ENCODE measurements at places on chromosomes 5 and 9.

GRCh38 chr9:8244505-8245092 is 445.0 kb upstream of the DMAC1 start:
- no peak for DNase-seq

DNA sequence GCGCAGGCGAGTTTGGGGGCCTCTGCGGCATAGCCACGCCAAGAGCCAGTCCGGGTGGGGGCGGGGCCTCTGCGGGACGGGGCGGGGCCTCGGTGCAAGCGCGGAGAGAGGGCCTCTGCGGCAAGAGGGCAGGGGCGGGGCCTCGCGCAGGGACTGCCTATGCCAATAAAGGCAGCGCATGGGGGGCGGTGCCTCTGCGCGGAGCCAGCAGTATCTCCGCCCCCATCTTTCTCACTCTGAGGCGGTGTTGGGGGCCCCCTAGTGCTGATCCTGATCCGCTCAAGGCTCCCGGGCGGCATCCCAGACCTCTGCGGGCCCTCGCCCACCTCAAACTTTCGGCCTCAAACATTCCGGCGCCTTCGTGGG is 9.2 kb upstream of the GPRIN1 start:
- DNase-seq: peak; percentile 97

- DNase-seq: no peak
Observed at GRCh38 chr9:131841765-131842318, 102.0 kb upstream of the RAPGEF1 start.

- peak; percentile 7 for DNase-seq
Observed at GRCh38 chr5:136123236-136123768, 9.3 kb upstream of the SMAD5 start.

- no peak for DNase-seq
Observed at GRCh38 chr5:14735944-14736343, 71.4 kb downstream of the OTULIN start.

- no peak for DNase-seq
Observed at GRCh38 chr9:34929506-34930102, 28.5 kb upstream of the PHF24 start.
